ENCODE measurements at places on chromosomes 4 and X.

DNA sequence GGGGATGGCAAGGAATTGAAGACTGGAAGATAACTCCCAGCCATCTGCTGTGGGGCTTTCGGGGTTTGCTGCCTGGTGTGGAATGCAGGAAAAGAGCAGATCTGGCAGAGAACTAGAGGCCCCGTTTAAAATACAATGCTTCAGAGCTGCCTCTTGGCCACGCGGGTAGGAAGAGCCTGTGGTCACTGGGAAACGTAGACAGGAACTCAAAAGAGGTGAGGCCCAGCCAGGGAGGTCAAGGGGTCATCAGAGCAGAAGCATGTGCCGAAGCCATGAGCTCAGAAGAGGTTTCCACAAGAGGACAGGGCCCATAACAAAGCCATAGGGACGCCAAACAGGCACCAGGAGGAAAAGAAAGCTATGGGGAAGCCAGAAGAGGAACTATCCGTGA, 14.5 kb upstream of the STS start:
- no peak for DNase-seq

GRCh38 chr4:186669159-186669731, 54.4 kb downstream of the FAT1 start:
- peak; percentile 28 for DNase-seq

- no peak for DNase-seq
These were observed 1.1 kb downstream of the MAML3 start for GRCh38 chr4:140152751-140153418.

DNA sequence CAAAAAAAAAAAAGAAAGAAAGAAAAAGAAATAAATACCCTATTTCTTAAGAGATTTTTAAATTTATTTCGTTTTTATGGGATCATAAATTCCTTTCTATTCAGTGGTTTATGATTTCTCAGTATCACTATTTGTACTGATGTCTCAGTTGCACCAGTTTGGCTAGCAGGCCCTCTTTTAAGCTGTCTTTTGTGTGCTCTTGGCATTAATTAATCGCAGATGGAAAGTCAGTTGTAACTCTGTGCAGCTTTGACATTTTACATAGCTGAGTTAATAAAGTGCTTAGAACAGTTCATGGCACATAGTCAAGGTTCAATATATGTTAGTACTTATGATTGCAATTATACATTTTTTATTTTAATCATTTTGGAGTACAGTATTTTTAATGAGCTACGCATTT, 123.7 kb upstream of the NUDT6 start:
- no peak for DNase-seq

DNA sequence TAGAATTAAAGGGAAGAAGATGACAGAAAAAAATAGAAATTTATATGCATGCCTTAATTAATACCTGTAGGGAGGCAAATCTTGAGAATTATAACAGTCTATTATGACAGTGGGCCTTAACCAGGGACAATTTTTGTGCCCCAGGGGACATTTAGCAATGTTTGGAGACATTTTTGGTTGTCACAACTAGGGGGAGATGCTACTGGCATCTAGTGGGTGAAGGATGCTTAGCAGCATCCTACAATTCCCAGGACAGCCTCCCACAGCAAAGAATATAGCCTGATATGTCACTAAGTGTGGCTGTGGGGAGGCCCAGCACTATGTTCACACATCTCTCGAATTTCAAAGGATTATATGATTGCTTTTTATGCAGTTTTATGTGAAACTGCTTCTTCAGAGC, 10.5 kb downstream of the GPR82 start:
- DNase-seq: no peak

- no peak for DNase-seq
These were observed 23.2 kb upstream of the LUZP4 start for GRCh38 chrX:115266300-115266699.

DNA sequence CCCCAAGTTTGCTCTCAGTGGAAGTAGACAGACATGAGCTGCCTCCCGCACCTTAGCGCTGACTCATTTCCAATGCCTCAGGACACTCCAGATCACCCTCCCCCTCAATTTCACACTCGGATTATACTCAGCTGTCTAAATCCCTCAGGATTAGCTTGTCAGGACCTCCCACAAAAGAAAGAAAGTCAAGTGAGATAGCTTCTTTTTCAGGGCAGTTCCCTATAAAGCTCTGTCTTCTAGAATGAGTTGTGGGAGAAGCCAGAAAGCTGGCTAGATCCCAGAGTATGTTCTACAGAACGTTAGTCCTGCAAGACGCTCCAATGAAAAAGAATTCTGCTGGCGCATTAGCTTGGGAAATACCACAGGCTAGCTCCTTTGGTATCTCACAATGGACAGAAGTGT, 51.2 kb upstream of the MTNR1A start:
- no peak for DNase-seq

- no peak for DNase-seq
These were observed 700 bp downstream of the VMA21 start for GRCh38 chrX:151397741-151398070.

DNA sequence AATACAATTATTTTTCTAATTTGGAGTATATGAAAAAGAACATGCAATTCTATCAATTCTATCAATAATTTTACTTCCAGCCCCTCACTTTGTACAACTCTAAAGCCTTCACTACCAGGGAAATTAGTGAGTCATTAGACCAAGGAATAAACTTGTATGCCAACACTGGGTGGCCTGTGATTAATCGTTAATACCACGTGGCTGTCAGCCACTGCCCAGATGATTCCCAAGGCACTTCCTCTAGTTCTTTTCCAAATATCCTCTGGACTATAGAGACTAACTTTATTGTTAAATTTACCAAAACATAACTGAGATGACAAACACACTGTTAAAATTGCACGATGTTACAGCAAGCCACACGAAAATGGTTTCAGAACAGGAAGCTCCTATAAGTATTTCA, 45.7 kb downstream of the MID1 start:
- DNase-seq: no peak

- no peak for DNase-seq
These were observed 155.5 kb downstream of the PDGFRA start for GRCh38 chr4:54384563-54384962.

- DNase-seq: no peak
These were observed 57.0 kb downstream of the DCLK2 start for GRCh38 chr4:150135134-150135772.

DNA sequence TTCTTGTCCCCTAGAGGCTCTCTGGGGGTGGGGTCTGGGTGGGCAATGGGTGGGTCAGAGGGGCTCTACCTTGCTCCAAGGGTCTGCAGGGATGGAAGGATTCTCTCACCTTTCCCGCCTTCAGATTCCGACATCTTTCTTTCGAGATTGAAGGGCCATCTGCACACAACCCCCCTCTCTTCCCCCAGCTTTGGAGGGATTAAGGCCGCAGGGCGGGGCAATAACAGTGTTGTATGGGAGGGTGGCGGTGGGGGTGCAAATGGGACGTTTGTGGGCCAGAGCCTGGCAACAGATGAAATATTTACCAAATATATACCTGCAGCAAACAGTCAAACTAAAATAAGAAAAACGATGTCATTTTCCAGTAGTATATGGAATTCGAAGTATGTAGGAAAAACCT, at the start of gene CACNA1F:
Gene CACNA1F, minus strand, starts transcription at position 165 of the 400 bp plus-strand sequence. Its CDS starts 31 bp downstream, at position 134.
- no peak for DNase-seq

GRCh38 chrX:11349020-11349419, 55.8 kb downstream of the AMELX start:
- no peak for DNase-seq

GRCh38 chr4:121593760-121594159, 103.0 kb downstream of the ANXA5 start:
- no peak for DNase-seq

GRCh38 chrX:51860679-51861078, 32.7 kb upstream of the MAGED1 start:
- DNase-seq: no peak

- no peak for DNase-seq
These were observed 53.9 kb downstream of the FAT1 start for GRCh38 chr4:186669735-186670134.

DNA sequence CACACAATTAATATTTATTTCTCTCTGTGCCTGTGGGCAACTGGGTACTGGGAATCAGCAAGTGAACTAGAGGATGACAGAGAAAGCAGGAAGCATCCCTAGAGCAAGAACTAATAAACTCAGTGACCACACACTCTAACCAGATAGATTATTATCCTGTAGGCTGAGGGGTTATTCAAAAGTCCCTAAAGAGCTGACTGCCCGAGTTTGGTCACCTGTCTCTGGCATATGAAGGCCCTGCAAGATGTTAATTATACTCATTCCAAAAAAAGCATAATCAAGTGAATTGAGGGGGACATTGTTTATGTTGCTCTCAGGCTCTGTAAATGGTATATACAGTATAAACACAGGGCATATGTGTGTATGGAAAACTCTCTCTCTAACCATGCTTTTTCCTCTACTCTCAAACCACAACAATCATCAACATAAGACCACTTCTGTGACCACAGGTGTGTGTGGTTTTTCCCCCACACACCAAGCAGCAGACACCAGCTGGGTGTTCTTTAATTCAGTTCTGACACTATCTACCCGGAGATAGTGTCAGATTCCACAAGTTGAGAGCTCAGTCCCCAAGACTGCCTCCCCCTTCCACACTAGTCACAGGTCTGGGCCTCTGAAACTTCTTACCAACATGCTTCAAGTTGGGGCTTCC, 6.2 kb upstream of the HPSE start:
- DNase-seq: no peak

- DNase-seq: no peak
These were observed 69.8 kb upstream of the TMEM33 start for GRCh38 chr4:41865306-41865980.

DNA sequence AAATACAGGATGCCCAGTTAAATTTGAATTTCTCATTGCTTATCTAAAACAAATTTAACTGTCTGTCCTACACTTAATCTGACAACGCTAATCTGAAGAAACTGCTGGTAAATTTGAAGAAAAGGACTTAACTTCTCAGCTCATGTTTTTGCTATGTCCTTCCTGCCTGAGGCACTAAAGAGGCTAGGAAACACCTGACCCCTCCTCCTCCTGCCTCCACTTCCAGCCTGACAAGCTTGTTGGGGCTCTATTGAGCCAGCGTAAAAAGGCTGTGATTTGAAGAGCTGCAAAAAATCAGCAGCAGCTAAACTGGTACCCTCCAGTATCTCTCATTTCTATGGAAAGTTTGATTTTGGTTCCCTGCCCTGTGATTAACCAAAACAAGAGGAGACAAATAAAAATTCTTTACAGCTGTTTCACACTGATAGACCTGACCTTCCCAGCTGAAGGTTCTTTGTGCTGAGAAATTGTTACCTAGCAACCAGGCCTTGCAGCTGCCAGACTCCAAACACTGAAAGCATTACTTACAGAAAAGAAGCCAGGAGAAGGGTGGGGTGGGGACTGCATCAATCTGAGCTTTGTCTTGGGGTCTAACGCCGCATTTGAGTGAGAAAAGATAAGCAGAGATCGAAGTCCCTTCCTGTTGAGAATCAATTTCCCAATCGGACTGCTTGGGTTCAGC, 35.0 kb downstream of the DCX start:
- no peak for DNase-seq

GRCh38 chr4:555566-556275, 20.4 kb downstream of the TMEM271 start:
- DNase-seq: no peak

GRCh38 chr4:153950100-153950979, 161.5 kb upstream of the SFRP2 start:
- no peak for DNase-seq

DNA sequence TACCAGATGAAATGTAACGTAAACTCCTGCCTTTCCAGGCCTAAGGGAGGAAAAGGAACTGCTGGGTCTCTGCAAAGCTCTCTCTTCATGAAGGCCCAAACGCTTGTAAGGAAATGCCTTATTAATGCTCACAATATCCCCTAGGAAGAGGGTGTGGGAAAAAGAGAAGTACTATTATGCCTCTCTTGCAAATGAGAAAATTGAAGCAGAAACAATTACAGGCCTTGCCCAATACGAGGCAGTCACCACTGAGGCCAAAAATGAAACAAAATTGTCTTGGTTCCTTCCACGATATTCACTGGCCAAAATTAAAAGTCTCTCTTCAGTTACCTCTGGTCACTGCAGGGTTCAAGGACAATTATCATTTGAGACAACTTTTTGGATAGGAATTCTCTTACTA, 3.2 kb downstream of the SCARB2 start:
- no peak for DNase-seq

GRCh38 chr4:88794952-88795351, 97.3 kb upstream of the NAP1L5 start:
- DNase-seq: no peak

GRCh38 chr4:54545663-54546424, 111.9 kb upstream of the KIT start:
- no peak for DNase-seq

DNA sequence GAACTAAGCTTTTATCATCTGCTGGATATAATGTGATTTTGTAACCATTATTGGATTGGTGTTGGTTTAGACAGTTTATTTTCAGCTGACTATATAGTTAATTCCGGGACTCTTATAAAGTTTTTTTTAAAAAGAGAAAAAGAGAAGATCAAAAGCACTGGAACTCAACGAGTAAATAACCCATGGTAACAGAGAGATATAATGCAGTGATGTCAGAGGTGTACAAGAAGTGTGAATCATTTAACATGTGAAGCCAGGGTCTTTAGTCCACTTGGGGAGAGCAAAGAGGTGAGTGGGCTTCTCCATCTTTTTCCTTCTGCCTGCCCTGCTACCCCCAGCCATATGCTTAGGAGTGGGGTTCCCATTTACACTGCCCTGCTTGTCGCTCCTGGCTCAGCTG, 3.2 kb downstream of the TMEM165 start:
- no peak for DNase-seq

DNA sequence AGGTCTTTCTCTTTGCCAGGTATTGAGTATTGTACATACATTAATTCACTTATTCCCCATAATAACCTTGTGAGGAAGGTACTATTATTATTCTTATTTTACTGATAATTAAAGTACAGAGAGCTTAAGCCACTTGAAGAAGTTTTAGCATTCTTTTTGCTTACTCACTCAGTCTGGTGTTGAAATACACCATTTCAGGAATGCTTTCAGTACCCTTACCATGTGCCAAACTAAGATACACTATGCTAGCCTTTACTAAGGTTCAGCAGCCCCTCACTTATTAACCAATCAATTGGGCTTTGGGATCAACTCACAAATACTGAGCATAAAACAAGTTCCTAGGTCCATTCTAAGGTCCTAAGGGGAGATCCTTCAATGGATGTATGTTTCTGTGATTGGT, 179.0 kb upstream of the FGF13 start:
- no peak for DNase-seq

- peak; percentile 56 for DNase-seq
These were observed 152.6 kb downstream of the MID1 start for GRCh38 chrX:10467793-10468192.

DNA sequence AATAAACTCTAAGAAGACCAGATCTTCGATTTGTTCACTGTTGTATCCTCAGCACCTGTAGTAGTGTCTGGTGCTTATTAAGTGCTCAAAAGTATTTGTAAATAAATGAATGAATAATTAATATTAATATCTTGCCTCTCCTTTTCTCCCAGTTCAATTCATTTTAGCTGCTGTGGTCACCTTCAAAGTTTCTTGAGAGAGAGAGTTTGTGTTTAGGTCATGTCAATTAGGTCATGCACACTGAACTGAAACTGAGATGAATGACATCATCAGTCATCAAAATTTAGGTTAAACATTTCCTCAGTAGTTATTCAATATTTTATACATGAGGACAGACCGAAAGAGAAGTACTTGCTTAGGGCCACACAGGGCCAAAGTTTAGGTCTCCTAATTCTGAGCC, 73.5 kb downstream of the ANXA3 start:
- no peak for DNase-seq

- DNase-seq: no peak
These were observed 105.8 kb upstream of the WDR44 start for GRCh38 chrX:118239913-118240698.

GRCh38 chr4:48262926-48263325, 6.7 kb downstream of the TEC start:
- DNase-seq: no peak

Measured in AG04449 (cell line).